Amygdala (tissue), 56 donors: ENCODE measurements at places on chromosomes 6 and 20.

DNA sequence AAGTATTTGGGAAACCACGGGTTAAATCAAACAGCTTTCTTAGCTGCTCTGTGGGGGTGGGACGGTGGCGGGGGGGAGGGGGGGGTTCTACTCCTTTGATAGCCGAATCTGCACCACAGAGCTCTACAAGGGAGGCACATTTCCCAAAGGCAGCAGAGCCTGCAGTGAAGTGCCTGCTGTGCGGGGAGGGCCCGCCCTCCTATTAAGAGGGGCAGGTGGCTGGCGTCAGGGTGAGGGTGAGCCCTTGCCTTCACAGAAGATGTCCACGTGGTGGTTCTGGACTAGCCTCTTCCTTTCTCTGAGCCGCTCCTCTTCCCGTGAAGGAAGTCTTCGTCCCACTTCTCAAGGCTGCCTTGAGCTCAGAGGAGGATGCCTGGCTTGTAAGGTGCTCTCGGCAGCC is 174.9 kb upstream of the THBS2 start:
- DNase-seq = no peak

DNA sequence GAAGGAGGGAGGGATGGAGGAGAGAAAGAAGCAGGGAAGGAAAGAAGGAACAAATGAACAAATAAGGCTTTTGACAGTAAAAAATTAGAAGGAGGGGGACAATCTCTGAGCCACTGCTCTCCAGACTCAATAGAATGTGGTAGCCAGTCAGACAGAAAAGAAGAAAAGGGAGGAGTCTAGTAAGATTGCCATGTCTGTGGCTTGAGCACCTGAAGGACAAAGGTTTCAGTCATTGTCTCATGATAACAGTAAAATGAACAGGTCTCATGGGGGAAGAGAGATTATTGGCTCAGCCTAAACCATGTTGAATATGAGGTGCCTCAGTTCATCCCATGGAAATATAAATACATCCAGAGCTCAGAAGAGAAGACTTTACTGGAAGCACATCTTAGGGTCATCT is 14.0 kb upstream of the LOC128125822 start:
- no peak for DNase-seq

GRCh38 chr6:76885861-76886301 is 577.4 kb downstream of the HTR1B start:
- no peak for DNase-seq

DNA sequence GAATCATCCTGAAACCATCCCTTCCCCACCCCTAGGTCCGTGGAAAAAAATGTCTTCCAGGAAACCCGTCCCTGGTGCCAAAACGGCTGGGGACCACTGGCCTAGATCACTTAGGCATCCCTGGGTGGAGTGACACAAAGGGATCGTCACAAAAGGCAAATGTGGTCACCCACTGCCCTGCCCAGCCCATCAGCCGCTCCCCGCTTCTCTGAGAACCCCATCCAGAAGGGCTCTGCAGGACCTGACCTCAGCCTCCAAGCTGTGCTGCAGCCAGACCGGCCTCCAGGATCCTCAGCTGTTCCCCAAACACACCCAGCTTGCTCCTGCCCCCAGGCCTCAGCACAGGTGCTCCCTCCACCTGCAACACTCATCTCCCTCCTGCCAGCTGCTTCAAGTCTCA is 61.6 kb downstream of the PREX1 start:
- no peak for DNase-seq

GRCh38 chr6:20647585-20647984 is 113.3 kb downstream of the CDKAL1 start:
- DNase-seq = no peak

DNA sequence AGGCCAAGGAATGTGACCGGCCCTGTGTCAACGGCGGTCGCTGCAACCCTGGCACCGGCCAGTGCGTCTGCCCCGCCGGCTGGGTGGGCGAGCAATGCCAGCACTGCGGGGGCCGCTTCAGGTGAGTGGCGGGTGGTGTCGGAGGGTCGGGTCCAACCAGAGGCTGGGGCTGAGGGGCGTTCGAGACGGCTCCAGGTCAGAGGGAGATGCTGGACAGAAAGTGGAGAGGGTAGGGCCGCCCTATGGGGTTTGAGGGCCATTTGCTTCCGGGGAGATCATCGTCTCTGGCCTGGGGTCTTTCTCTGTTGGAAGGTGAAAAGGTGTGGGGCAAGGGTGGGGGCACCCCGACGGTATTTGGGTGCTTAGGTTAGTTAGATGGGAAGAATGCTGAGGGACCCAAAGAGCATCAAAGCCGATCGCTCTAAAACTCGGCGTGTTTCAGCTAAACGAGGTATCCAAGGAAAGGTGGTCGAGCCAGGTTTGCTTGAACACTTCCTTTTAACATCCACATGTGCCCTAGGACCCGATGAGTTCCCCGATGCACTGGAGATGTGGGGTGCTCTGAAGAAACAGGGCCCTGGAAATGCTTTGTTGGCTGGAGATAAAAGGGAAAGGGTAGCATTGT is 691 bp downstream of the ATRN start:
- no peak for DNase-seq

- no peak for DNase-seq
These were observed 19.8 kb downstream of the PPARD start for GRCh38 chr6:35362200-35362599.

DNA sequence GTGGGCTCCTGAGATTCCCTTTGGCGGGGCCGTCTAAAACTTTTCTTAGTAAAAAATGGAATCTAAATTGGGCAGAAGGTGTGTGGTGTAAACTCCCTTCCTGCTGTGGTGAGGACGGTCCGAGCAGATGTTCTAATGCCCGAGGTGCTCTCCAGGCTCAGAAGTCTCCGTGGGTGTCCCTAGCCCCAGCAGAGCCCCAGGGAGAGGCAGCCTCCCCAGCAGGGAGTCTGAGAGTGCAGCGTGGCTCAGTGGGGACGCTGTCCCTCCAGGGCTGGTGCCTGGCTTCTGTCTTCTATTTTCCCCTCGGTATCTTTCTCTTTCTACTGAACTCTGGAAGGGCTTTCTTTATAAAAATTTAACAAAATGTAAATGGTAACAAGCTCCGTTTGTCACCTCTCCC is 208.2 kb downstream of the SMOC2 start:
- no peak for DNase-seq

DNA sequence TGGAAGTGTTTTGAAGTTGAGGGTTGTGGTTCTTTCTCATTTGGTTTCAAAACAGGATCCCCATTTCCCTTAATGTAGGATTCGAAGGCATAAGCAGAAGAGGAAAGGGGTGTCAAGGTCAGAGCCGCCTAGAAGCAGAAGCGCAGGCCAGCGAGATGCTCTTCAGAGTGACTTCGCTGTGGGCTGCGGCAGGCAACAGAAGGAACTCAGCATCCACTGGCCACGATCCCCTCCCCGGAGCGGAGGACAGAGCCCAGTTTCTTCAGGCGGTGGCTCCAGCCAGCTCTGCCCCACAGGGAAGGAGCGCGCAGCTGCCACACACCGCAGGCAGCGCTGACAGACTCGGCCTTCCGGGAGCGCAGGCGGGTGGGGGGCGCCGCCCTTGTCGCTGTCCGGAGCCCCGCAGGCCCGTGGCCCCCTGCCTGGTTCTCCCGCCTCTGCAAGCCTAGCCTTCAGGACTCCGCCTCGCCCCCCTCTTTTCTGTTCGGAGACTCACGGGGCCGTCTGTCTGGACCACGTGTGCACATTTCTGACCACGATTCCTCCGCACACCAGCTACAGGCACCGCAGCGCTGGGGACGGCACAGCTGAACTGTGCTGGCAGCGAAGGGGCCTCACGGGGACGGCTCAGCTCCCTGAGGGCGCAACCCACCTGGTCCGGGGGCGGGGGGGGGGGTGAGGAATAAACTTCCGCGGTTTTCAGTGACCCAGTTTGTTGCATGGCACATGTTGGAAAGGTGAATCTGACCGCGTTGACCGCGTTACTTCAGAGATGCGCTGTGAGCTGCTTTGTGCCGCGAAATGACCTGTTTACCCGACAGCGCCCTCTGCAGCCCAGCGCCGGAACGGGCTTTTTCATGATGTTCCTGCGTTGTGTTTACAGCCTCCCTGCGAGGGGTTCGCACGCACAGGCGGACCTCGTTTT is 26.1 kb downstream of the TTLL2 start:
- DNase-seq = no peak

DNA sequence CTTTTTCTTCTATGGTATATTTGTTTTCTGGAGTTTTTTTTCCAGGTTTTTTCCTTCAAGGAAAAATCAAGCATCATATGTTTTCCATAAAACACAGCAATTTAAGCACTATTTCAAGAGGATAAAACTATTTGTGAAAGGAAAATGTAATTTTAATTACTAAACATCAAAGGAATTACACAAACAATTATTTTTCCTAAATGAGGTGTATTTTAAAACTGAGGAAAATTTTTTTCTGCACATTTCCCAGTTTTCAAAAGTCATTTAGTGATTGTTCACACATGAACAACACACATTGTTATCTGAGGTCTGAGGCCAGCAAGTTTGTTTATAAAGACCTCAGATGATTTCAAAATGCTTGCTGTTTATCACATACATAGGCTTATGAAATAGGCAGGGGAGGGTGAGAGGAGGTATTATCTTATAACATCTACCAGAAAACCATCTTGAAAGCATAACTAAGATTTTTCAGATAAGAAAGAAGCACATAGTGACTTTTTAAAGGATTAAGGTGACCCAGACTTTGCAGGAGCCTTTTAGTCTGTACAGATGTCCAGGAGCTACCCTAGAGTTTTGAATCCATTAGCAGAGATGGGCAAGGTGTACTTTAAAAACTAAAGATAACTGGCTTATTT is 381.6 kb downstream of the GJA1 start:
- no peak for DNase-seq

DNA sequence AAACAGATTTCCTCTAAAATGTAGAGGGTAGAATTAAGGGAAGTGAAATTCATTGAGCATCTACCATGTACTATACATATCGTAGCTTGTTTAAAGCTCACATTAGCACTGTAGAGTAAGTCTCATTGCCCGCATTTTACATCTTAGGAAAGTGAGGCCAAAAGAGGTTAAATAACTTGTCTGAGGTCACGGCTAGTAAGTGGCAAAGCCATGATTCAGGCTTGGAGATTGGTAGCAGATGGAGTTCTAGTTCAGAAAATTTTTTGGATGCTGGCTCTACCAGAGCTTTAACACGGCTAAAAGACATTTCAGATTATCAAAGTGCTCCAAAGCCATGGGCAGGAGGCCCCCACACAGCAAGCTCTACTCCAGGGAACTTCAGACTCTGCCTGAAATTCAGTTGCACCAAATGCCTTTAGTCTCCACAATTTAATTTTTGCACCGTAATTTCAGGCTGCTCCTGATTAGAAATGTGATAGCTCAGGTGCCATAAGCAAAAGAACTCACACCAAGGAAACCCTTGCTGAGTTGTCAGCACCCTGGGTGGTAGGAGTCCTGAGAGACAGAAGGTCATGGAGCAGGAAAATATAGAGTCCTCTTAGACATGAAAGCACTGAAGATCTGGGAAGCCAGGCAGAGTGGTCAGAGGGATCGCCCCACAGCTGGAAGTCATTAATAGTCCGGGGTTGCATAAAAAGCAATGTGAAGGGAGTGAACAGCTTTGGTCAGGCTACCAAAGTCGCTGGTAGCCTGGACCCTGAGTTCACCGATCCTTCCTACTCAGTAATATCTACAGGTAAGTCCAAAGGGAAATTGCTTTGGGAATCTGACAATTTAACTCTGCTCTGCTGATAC is 55.2 kb upstream of the ASIP start:
- no peak for DNase-seq

DNA sequence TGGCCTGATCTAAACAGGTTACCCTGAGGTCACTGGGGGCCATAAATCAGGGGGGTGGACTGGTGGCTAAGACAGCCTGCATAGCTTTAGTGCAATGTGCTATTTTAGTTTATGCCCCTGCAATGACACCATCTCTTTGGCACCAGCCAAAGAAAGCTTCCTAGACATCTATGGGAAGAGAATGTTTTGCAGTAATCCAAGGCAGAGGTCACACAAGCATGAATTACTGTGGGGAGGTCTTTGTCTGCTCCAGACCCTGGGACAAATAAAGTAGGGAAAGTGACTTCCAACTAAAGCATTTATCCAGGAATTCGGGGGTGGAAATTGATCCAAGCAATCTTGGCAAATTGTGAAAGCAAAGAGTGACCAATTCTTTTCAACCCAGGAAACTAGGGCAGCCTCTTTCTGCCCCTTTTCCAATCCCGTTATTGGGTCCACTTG is 5.3 kb downstream of the RIPOR2 start:
- no peak for DNase-seq

DNA sequence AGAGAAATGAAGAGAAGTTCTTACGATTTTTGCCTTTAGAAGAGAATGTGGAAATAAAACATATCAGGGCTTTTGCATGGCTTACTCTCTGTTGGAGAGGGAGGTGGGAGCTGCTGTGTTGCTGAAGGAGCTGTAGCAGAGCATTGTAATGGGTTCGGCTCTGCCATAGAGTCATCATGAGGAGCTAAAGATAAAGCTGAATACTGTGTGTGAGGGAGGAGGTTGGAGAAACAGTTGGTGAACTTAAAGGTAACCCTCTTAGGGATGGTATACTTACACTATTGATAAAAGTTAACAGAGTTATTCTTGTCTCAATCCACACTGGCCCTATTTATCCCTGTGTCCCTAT is 34.8 kb downstream of the CTNNBL1 start:
- no peak for DNase-seq

DNA sequence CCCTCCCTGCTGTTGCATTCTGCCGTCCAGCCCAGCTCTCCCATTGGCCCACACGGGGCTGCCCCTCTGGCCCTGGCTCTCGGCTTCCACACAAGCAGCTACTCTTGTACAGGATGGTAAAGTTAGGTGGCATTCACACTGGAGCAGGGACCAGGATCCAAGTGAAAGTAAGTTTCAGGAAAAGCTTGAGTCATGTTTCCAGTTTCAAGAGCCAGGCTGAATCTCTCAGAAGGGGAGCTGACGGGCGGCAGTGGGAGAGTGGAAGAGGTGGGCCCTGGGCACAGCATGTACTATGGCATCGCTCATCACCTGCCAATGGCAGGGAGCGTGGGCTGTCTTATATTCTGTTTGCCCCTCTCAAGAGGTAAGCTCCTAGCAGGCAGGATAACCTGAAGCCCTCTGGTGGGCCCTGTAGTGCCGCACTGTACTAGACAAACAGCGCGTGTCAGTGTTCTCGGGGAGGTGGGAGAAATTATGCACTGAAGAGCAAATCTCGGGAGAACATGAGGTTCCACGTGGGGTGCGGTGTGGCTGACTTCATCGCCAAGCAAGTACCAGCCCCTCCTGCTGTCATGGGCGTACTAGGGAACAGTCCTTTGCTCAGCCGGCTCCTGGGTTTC is 241.5 kb downstream of the NRN1 start:
- peak; percentile 13 for DNase-seq

GRCh38 chr20:57056651-57057050 is 209.8 kb downstream of the BMP7 start:
- no peak for DNase-seq

DNA sequence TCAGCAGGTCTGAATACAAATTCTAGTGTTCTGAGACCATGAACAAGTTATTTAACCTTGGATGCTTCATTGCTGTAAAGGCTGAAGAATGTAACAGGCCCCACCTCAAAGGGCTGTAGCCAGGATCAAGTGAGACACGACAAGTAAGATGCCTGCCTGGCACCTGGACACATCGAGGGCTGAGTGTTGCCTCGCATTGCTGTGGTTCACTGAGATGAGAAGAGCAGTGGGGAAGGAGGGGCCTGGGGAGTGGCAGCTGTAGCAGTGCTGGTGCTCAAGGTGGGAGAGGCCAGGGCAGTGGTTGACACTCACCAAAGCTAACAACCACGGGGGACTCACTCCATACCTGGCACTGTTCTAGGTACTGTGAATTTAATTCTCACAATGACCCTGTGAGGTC is 187.8 kb downstream of the KIF16B start:
- no peak for DNase-seq

- no peak for DNase-seq
These were observed 128.2 kb downstream of the COL12A1 start for GRCh38 chr6:75077701-75078100.
